Epithelial cell of esophagus (primary cell): ENCODE measurements at places on chromosomes 12 and 14.

DNA sequence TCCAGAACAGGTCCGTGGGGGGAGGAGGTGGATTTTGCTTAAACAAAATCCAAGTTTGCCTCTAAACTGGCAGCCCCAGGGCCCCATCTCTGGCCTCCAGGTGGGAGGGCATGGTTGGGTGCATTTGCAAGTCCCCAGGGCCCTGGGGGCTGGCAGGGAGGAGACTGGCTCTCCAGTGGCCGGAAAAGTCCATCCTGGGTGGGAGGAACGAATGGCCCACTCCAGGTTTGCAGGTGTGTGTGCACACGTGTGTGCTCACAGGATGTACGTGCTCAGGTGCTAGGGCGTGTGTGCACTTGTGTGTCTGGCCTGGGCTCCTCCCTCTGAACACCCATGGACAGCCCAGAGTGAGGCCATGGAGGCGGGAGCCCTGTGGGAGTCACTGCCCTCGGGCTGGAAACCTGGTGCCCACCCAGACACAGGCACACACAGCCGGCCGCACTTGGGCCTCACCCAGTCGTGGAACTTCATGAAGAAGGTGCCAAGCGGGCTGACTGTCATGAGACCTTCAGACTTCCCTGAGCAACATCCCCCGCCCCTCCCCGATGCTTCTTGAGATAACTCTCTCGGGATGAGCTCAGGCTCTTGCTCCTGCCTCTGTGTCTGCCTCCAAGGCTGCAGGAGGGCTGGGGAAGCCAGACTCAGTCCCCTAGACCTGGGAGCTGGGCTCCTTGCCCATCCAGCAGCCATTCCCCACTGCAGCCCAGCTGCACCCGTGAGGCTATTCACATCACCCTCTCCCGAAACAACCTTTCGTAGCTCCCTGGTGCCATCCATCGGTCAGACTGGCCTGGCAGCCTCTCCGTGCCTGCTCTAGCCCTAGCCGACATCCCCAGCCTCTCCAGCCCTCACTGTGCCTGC lies 9.4 kb downstream of the AHNAK2 start:
- DNase-seq, result peak; percentile 93

DNA sequence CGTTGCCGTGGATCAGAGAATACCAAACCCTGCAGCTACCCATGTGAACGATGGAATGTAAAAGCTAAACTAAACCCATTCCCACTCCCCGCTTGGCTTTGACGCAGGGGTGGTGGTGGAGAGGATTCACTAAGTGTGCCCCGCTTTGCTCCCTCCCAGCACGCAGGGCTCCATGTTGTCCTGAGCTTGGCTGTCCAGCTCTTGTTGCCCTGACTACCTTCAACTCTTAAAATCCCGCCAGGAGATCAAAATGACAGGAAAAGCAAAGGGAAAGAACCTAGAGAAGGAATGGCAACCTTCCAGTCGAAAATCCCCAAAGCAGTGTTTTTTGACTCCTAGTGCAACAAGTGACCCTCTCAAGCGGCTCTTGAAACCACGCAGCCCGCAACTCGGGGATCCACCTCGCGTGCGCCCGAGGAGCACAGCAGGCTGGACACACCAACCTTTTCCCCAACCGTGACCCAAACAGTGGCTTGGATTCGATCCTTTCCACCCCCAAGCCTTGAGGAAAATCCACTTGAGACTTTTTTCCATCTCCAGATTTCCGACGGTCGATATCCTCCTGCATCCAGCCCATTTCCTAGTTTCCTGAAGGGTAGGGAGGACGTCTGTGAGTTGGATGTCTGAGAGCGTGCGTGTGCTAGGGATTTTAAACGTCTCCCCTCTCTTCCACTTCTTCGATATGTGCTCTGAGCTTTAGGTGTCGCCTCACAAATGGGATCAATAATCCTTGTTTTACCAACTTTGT lies 1.4 kb downstream of the SYT10 start:
- DNase-seq, result no peak

- no peak for DNase-seq
Observed at GRCh38 chr14:67490196-67490595, 1.7 kb upstream of the TMEM229B start.

- peak; percentile 47 for DNase-seq
Observed at GRCh38 chr12:124695861-124696260, 128.4 kb upstream of the NCOR2 start.

DNA sequence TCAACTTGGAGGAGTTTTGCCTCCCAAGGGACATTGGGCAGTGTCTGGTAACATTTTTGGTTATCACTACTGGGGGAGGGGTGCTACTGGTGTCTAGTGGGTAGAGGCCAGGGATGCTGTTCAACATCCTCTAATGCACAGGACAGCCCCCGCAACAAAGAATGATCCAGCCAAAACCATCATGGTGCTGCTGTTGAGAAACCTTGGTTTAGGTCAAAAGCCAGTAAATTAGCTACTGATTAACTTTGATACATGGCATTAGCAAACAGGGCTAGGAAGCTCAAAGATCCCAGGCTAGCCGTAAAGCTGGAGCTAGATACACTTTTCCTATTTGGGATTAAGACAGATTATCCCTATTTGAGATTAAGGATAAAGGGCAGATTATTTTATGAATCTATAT lies 8.8 kb downstream of the ALKBH2 start:
- no peak for DNase-seq

DNA sequence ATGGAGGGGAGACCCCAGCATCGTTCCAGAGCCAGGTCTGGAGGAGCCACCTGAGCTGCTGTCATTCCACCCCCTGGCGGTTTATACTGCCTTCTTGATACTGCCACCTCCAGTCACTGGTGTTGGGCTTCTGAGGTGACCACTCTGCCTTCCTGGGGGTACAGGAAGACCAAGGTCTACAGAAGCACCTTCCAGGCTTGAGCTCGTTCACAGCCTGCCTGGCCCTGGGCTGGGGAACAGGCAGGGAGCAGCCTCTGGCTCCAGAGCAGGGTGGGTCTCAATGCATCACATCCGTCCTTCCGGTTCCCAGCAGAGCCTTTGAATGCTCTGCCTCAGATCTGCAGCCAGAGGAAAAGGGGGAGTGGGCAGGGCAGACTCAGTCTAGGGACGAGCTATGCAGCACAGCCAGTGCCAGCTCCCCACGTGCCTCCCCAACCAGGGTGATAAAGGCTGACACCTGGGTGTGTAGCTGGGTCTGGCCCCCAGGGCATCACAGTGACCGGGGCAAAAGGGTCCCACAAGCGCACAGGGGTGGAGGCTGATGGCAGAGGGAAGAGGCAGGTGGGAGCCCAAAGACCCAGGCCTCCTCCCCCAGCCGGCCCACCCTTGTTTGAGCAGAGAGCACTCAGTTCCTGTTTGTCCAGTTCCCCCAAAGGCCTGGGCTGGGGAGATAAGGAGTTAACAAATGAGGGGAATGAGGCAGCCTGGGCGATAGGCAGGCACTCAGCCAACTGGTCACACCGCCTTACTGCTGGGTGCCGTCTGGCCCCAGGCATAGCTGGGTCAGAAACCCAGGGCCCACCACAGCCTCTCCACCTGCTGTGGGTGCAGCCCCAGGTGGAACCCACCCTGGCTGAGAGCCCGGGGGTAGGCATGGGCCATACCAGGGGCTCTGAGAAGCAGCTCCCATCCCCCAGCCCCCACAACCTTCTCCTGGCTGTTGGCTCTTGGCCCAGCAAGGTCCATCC lies 17.1 kb downstream of the DEGS2 start:
- DNase-seq, result no peak

DNA sequence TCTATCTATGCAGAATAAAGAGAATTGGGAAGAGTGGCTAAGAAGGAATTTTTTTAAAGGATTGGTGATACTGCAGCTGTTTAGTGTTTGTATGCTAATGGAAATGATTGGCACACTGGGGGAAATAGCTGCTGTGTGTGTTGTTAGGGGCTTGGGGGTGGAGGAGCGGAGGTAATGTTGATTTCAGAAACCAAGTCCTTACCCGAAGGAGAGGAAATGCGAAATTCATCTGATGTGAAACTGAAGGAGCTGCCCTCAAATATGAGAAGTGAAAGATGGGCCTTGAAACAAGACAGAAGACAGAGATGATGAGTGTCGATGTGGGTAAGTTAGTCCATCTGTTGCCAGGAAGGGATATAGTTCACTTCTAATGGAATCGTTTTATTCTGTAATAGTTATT lies 21.2 kb upstream of the RNASE12 start:
- no peak for DNase-seq

DNA sequence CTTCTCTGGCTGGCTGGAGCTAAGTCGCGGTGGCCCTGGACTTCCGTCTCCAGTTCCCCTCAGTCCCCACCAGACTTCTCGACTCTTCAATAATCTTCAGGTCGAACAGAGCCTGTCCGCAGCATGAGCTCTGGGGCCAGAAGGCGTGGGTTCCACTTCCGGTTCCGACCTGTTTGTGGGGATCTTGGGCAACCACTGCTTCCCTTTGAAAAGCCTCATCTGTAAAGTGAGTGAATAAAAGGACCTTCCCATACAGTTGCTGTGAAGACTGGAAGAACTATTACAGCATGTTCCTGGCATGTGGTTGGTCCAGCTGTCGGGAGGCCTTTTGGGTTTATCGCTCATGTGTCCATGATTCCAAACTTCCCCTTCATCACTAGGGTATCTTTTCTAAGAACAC lies 19.4 kb downstream of the ADGRD1 start:
- DNase-seq, result no peak

- DNase-seq, result no peak
Observed at GRCh38 chr12:93136253-93137055, 207.4 kb upstream of the EEA1 start.

DNA sequence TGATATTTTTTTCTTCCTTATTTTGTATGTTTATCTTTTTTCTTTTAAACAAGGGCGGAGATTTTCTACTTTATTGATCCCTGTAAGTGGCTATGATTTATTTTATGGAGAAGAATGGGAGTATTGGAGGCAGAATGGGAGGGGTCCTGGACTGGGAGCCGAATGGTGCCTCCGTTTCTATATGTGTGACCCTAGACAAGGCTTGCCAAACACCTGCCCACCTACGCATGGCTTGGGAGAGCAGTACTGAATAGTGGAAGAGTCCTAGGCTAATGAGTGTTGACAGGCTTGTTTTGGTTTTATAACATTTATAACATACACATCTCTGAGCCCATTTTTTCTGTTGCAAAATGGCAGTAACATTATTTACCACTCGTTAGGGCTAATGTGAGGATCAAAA lies 29.0 kb downstream of the STK38L start:
- DNase-seq, result no peak

DNA sequence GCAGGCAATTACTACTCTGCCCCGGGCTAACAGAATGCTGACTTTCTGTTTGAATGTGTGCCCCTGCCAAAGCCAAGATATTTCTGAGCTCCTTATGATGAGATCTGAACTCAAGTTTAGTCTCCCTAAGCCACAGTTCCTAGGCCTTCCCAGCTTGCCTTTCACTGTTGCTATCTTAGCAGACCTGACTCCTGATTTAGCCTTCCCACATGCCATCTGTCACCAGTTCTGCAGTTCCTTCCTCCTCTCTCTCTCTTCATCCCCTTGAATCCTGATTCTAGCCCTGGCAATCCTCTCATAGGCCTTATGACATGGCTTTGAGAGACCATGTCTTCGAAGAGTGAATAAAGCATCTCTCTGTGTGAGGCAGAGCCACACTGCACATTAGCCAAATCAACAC lies 12.5 kb upstream of the SAMD4A start:
- DNase-seq, result no peak

DNA sequence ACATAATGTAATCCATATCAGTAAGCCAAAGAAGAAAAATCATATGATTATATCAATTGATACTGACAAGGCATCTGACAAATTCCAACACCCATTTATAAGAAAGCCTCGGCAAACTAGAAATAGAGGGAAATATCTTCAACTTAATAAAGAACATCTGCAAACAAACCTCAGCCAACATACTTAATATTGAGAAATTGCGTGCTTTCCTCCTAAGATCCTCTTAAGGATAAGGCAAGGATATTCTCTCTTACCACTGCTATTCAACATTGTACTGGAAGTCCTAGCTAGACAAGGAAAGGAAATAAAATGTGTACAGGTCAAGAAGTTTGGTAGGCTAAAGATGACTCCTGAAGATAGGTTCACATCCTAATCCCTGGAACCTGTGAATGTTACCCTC lies 115.9 kb downstream of the DERA start:
- DNase-seq, result no peak

GRCh38 chr12:89556976-89557375 lies 31.1 kb upstream of the POC1B start:
- DNase-seq, result no peak

DNA sequence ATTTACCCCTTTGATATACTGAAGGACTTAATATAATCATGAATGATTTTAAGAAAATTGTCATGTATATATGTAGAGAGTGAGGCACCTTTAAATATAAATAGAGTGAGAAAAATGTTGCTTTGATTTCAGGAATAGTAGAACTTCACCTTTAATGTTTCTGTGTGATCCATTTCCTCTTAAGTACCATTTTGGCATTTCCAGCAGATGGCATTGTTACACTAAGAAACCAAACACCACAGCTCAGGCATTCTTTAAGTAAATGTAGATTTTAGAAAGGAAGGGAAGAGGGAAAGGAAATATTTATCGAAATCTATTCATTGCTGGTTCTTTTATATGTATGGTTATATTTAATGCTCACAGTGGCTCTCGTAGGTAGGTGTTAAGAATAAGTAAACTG lies 556.7 kb upstream of the FBXO33 start:
- DNase-seq, result peak; percentile 62

GRCh38 chr14:30848449-30849240 lies 25.7 kb upstream of the COCH start:
- no peak for DNase-seq

- DNase-seq, result peak; percentile 94
Observed at GRCh38 chr12:124938587-124938986, 24.1 kb upstream of the UBC start.

GRCh38 chr14:19743256-19743655 lies at the start of gene OR4Q3:
Gene OR4Q3, plus strand, starts transcription at chr14:19743571.
- no peak for DNase-seq

DNA sequence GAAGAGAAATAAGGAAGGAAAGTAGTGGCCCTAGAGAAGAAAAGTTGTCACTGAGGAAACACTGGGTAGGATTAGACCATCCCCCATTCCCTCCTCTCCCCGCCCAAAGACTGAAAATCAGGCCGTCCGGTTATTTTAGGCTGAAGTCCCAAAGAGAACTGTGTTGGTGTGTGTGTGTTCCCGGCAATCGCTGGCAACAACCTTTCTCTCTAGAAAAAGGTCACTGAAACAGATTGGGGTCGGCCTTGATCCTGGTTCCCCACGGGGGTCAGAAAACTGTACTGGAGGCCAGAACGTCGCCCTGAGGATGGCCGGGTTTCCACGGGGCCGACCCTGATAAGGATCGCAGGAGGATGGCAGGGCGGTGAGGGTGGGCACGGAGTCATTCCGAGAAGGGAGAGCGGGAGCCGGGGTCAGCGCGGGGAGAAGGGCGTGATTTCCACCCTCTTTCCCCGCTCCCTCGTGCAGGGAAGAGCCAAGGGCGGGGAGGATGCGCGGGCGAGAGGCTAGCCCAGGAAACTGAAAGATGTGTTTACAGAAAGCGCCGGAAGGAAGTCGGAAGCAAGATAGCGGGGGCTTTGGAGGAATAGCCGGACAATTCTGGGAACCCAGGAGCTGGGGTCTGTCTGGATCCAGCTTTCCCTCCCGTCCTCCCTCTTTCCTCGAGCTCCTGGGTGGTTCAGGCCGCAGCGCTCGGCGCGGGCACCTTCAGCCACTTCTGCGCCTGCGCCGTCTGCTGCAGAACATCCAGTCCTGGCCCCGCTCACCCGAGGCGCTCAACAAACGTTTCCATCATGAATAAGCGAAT lies 25.3 kb upstream of the SPTLC2 start:
- peak; percentile 61 for DNase-seq
